ENCODE measurements at places on chromosomes 16 and 17. TPM values are rescaled to one million over a fixed set of nuclear protein-coding genes. Genes with fewer than 3 reads are reported as not detected.
A peak's percentile ranks its signal among the peaks of the same experiment; 100 is the strongest.

- DNase-seq = no peak
These were observed 35.5 kb downstream of the UBN1 start for GRCh38 chr16:4882633-4883285.

DNA sequence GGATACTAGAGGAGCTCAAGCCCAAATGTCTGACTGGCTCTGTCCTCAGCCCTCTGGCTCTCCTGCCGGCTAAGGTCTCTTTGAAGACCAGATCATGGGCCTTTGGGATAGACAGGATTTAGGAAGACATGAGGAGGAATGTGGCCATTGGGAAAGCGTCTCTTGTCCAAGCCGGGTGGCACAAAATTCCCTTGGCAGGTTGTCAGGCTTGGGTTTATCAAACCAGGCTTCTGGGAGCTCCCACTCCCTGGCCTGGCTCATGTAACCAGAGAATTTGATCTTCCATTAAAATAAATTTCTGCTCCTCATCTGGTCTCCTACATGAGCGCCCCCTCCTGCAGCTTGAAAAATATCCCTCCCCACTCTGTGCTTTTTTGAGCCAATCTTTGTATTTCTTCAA is 71.1 kb downstream of the IRX3 start:
- no peak for DNase-seq

DNA sequence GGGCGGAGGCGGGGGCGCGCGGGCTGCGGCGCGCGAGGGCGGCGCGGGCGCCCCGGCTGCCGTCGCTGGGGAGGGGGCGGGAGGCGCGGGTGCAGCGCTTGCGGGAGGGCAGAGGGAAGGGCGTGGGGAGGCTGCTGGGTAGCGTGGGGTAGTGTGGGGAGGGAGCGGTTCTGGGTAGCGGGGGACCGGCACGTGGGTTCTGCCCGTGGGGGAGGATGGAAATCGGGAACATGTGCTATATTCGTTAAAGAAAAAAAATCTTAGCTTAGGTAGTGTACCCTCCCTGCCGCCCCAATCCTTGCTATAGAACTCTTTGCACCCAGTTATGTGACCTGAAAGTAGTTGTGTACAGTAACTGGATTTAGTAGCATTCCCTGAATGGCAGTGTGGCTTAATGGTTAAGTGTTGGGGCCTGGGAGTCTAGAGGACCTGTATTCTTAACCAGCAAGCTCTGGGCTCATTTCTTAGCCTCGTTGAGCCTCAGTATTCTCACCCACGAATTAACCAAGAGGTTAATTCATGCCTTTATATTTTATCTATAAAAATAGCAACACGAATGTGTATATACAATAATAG is 646 bp downstream of the RABEP1 start:
- DNase-seq = peak; percentile 41

The PNMT gene
- not detected for total RNA-seq

The CFAP119 gene
- 2.2 TPM for total RNA-seq

The FBXO39 gene
- total RNA-seq = 8.9 TPM

GRCh38 chr16:60091071-60091470 is 1357.0 kb upstream of the GOT2 start:
- no peak for DNase-seq

- peak; percentile 68 for DNase-seq
These were observed 3.7 kb downstream of the ADAD2 start for GRCh38 chr16:84194470-84195200.

The MXRA7 gene
- 25.7 TPM for total RNA-seq

The NLRP1 gene
- total RNA-seq = 81.3 TPM

DNA sequence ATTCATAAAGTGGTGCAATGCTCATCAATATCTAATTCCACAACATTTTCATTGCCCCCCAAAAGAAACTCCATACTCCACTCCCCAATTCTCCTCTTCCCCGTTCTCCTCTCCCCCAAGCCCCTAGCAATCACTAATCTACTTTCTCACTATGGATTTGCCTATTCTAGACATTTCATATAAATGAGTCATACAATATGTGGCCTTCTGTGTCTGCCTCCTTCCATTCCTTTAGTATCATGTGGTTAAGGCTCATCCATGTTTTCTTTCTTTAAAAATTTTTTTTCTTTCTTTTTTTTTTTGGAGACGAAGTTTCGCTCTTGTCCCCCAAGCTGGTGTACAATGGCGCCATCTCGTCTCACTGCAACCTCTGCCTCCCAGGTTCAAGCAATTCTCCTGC is 56.3 kb upstream of the HAS3 start:
- DNase-seq = no peak

The GPR142 gene
- total RNA-seq = not detected

DNA sequence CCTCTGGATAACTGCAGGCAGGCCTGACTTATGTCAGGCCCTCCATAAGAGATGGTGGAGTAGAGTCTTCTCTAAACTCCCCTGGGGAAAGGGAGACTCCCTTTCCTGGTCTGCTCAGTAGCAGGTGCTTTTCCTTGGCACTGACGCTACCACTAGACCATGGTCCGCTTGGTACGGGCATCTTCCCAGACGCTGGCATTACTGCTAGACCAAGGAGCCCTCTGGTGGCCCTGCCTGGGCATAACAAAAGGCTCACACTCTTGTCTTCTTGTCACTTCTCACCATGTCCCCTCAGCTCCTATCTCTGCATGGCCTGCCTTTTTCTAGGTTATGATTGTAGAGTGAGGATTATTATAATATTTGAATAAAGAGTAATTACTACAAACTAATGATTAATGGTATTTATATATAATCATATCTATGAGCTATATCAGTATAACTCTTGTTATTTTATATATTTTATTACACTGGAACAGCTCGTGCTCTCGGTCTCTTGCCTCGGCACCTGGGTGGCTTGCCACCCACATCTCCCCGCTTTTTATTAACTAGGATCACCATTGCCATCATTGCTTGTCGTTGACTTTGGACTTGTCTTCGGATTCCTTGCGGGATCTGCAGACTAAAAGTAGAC is 59.8 kb upstream of the ARL4D start:
- peak; percentile 71 for DNase-seq

DNA sequence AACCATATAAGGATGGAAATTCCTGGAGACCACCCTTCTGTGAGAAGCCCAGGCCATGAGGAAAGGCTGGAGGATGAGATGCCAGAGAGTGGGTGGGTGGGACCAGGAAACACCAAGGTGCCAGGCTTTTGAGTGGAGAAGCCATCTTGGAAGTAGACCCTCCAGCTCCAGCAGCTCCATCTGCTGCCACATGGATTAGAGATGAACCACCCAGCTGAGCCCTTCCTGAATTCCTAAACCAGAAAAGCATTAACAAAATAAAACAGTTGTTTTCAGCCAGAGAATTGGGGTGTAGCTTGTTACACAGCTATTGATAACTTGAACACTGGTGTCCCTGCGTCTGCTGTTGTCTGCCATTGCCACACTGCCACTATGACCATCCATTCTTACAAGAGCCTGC is 6.3 kb upstream of the TMEM114 start:
- no peak for DNase-seq

- no peak for DNase-seq
These were observed 190.0 kb downstream of the C16orf95 start for GRCh38 chr16:87127061-87127765.

- DNase-seq = no peak
These were observed 18.9 kb downstream of the CDR2 start for GRCh38 chr16:22355487-22355908.

DNA sequence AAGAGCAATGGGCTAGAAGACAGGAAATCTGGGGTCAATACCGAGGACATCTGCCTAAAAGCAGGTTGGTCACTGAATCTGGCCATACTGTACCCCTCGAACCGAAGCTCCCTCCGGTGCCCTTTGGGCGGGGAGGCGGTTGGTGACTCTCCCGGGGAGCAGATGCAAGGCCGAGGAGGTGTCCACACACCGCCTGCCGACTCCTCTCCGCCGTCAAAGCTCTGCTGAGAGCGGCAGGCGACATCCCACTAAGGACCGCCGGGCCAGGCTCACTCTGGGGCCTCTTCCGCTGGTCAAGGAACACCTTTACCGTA is 458 bp downstream of the ZNF200 start:
- DNase-seq = no peak

The TERB1 gene
- 0.15 TPM for total RNA-seq
